Camera-type eye (tissue), 1 donor: ENCODE measurements at places on chromosomes 16 and 17. TPM values are rescaled to one million over a fixed set of nuclear protein-coding genes. Genes with fewer than 3 reads are reported as not detected.

RPUSD1 gene
- total RNA-seq: 19.1 TPM

CCL1 gene
- not detected for total RNA-seq

CA5A gene
- total RNA-seq: not detected

KRT17 gene
- total RNA-seq: 39.9 TPM

RCVRN gene
- 165 TPM for total RNA-seq

ELMO3 gene
- total RNA-seq: 1.4 TPM

C16orf54 gene
- 0.44 TPM for total RNA-seq

VPS9D1 gene
- total RNA-seq: 12.1 TPM

P4HB gene
- total RNA-seq: 232 TPM

MYO19 gene
- total RNA-seq: 54.4 TPM

KRTAP1-5 gene
- total RNA-seq: not detected

RRAD gene
- total RNA-seq: 52.9 TPM

ZNF500 gene
- 26.8 TPM for total RNA-seq

ST6GALNAC2 gene
- 28.5 TPM for total RNA-seq

PIK3R5 gene
- 2.9 TPM for total RNA-seq

DNASE1L2 gene
- total RNA-seq: 1.2 TPM

TP53TG3C gene
- not detected for total RNA-seq

CRYM gene
- 58.2 TPM for total RNA-seq

TMEM235 gene
- total RNA-seq: 1.8 TPM

CMTM4 gene
- total RNA-seq: 43.5 TPM

ZNF276 gene
- 78.6 TPM for total RNA-seq

STAT3 gene
- 92.6 TPM for total RNA-seq

LGALS9C gene
- not detected for total RNA-seq

EEF2KMT gene
- 6.5 TPM for total RNA-seq

ZFP1 gene
- 37.9 TPM for total RNA-seq

CIBAR2 gene
- 0.77 TPM for total RNA-seq

OR4D1 gene
- not detected for total RNA-seq

DNAI2 gene
- 0.44 TPM for total RNA-seq
